ENCODE measurements at places on chromosomes 3 and 15. TPM values are rescaled to one million over a fixed set of nuclear protein-coding genes. Genes with fewer than 3 reads are reported as not detected.
A peak's percentile ranks its signal among the peaks of the same experiment; 100 is the strongest.

Gene KY
- total RNA-seq = not detected

Gene PRICKLE2
- total RNA-seq = 0.46 TPM

Gene GPR160
- 13.0 TPM for total RNA-seq

Gene GHRL
- total RNA-seq = not detected

DNA sequence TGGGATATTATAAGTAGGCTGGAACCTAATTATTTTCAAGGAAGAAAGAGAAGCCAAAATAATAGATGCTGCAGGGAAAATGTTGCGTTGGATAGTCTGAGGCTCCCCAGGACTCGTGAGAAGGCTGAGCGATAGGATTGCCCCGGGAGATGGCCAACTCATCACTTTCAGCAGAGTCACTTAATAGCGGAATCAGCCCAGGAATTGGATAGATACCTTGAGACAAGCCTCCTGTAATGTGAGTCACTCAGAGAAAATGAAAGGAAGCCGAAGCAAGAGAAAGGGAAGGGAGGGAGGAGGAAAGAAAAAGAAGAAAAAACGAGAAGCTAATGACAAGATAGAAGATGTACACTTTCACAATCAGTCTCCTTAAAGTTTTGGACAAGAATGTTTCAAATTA is 94.3 kb downstream of the SQOR start:
- peak; percentile 44 for DNase-seq

- DNase-seq = no peak
Measured at GRCh38 chr3:105691633-105692032, 177.2 kb downstream of the CBLB start.

- no peak for DNase-seq
Measured at GRCh38 chr15:90113166-90113565, 10.9 kb upstream of the IDH2 start.

Data from PC-3 (cell line).